ENCODE measurements at places on chromosomes 11 and 22.

- DNase-seq, result no peak
Observed at GRCh38 chr11:20015529-20016427, 144.5 kb downstream of the DBX1 start.

DNA sequence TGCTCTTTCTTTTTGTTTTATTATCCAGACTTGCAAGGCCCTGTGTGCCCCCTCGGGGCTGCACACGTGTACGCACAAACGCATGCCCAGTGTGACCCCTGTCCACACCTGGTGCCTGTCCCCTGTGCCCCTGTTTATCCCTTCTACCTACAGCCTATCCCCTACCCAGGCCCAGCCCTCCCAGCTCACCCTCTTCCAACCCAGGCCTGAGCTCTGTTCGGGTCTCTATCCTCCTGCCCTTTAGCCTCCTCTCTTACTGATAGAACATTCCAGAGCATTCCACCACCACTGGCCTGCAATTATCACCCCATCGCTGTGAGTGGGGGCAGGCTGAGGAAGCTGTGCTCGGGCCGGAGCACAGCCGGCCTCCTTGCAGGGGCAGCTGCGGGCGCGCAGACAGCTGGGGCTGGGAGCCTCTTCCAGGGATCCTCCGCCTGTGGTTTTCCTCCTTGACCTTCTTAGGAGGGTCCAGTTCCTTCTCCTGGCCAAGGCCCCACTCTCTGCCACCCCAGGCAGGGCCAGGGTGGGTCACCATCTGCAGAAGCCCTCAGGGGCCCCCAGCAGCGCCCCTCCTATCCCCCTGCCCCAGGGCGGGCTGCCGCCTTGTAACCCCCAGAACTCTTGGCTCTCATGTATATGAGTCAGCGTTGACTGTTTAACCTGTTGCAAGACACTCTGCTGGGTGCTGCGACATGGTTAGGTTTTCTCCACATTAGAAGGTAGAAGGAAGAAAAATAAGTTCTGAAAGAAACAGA lies 41.8 kb upstream of the KCNQ1OT1 start:
- no peak for DNase-seq

- no peak for DNase-seq
Observed at GRCh38 chr11:132463295-132464002, 1068.9 kb downstream of the OPCML start.

GRCh38 chr11:68118706-68119448 lies 2.3 kb downstream of the CHKA start:
- DNase-seq, result no peak

DNA sequence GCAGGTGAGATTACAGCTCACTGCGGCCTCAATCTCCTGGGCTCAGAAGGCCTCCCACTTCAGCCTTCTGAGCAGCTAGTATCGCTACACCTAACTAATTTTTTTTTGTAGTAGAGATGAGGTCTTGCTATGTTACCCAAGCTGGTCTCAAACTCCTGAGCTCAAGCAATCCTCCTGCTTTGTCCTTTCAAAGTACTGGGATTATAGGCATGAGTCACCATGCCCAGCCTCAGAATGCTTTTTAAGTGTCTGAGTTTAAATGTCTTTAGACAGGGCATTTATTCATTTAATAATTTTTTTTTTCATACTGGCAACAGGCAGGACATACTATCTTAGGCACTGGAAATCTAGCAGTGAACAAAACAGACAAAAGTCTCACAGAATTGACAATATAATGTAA lies 27.7 kb downstream of the LRP4 start:
- no peak for DNase-seq

- DNase-seq, result no peak
Observed at GRCh38 chr11:79264284-79264683, 176.5 kb downstream of the TENM4 start.

DNA sequence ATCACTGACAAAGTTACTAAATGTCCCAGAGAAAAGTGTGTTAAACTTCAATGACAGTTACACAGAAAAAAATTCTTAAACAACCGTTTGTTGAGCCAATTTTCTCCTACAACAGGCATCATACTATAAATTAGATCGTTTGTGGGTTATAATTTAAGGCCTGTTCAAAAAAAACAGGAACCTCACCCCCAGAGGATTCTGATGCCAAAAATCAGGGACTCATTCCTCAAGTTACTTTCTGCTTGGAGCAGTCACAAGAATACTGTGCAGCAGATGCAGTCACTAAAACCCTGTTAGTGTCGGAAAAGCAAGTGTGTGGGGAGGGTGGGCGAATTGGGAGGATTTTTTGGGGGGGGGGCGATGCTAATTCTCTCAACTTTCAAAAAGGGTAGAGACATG lies 657 bp downstream of the CWC15 start:
- DNase-seq, result no peak

- DNase-seq, result no peak
Observed at GRCh38 chr11:132704781-132705375, 827.4 kb downstream of the OPCML start.

DNA sequence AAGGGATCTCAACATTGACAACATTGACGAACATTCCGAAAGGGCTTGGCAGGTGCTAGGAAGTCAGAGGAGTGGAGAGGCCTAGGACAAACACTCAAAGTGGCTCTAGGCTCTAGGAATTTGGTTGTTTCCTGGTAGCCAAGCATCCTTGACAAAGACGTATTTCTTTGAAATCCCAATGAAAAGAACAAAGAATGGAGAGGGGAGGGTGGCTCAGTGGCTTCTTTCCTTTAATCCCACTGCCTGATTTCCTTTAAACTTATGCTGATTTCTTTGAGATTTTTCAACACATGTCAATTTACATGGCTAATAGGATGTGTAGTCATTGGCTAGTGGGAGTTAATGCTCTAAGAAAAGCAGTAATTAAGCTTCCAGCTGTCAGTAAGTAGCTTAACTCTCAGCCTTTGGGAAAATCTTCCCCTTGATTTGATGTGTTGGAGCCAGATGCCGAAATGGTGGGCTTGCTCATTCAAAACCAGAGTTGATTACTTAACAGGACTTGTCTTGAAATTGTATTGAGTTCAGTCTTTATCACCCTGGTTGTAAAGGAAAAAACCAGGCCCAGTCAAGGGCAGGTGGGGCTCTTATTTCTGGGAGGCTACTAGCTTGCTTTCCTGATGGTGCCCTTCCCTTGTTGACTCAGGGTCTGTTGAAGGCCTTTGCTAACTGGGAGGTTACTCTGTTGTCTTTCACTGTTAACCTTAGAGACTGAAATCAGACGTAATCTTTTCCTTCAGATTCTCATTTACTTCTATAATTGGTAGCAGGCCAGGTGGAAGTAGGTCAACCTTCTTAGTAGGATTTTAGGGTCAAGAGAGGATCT lies 44.6 kb upstream of the SORL1-AS1 start:
- DNase-seq, result no peak

DNA sequence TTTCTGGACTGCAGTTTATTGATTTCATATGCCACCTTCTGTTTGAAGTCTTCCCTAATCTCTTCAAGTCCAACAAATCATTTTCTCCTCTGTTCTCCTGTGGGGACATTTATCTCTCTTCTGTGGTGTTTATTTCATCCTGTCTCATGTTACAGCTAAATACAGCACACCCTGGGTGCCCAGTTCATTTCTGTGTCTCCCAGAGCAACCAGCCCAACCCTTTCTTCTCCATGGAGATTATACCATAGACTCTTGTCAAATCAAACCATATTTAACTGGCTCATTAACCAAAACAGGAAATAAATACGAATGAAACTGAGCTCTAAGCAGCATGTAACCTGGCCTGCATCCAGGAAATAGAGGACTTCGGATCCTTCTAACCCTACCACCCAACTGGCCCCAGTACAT lies at the start of gene MS4A8:
TSS of gene MS4A8 (plus strand) at position 329 of the 408 bp plus-strand sequence. CDS start 1,249 bp downstream, outside the sequence.
- no peak for DNase-seq

GRCh38 chr11:58075781-58076180 lies 45.0 kb downstream of the OR6Q1 start:
- no peak for DNase-seq

- no peak for DNase-seq
Observed at GRCh38 chr11:123428116-123428715, 1.9 kb upstream of the GRAMD1B start.

- DNase-seq, result no peak
Observed at GRCh38 chr11:833114-833791, 501 bp downstream of the CD151 start.

DNA sequence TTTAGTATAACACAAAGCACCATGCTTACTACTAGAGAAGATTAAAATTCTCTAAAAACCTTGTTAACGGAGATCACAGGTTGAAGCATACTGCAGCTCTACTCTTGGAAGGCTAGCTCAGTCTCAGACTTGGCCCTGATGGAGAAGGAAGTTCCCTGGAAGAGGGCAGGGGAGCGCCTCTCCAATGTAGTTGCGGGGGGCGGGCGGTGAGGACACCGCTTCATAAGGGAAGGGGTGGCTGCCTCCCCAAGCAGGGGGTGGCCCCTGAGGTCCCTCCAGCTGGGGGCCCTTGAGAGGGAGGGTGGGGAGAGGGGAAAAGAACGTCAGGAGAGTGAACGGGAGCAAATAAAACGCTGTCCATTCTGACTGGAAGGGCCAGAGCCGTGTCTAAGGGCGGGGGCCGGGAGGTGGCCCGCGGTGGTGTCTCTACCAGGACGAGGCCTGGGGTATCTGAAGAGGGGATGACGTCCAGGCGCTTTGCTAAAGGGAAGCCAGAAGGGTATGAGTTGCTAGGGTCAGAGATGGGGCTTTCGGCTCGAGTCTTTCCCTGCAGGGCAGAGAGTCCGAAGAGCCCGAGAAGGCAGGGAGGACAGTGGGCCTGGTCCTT lies 553 bp upstream of the USP47 start:
- peak; percentile 63 for DNase-seq

GRCh38 chr11:47413908-47414684 lies 5.7 kb downstream of the SLC39A13 start:
- no peak for DNase-seq

- DNase-seq, result no peak
Observed at GRCh38 chr11:2425506-2425905, 18.8 kb downstream of the TRPM5 start.

- DNase-seq, result no peak
Observed at GRCh38 chr11:103112364-103112763, 3.1 kb downstream of the DYNC2H1 start.

- DNase-seq, result no peak
Observed at GRCh38 chr11:116867619-116868018, 30.2 kb upstream of the APOA1 start.

- DNase-seq, result no peak
Observed at GRCh38 chr22:46453006-46453828, 84.2 kb downstream of the CELSR1 start.

DNA sequence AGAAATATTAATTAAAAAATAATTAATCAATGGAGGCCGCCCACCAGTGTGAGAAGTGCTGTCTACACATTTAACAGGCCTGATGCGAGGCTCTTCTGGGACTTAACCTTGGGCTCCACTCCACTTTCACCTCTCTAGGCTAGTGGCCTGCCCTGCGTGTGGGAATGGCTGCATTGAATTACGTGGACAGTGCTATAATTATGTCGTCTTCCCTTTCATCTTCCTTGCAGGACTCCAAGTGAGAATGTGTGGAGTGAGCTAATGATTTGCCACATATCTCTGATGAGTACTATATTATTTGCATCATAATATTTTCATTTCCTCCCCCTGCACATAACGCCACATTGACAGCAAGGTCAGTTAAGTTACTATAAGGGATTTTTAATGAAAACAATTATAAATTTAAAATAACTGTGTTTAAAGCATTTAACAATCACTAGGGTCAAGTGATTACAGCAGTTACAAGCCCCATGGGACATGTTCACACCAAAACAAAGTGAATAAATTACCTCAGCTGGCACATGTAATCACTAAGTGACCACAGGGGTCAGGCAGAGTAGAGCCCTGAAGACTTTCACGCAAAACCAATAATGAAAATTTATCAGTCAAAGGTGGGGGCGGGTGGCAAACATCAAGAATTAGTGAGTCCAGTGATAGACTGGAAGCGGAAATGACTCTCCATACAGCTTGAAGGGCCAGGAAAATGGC lies 63.5 kb downstream of the MPPED2 start:
- DNase-seq, result no peak

Data from SW 1271 (cell line).